SJCRH30 (cell line): ENCODE measurements at places on chromosomes 7 and 10. TPM values are rescaled to one million over a fixed set of nuclear protein-coding genes. Genes with fewer than 3 reads are reported as not detected.

DNA sequence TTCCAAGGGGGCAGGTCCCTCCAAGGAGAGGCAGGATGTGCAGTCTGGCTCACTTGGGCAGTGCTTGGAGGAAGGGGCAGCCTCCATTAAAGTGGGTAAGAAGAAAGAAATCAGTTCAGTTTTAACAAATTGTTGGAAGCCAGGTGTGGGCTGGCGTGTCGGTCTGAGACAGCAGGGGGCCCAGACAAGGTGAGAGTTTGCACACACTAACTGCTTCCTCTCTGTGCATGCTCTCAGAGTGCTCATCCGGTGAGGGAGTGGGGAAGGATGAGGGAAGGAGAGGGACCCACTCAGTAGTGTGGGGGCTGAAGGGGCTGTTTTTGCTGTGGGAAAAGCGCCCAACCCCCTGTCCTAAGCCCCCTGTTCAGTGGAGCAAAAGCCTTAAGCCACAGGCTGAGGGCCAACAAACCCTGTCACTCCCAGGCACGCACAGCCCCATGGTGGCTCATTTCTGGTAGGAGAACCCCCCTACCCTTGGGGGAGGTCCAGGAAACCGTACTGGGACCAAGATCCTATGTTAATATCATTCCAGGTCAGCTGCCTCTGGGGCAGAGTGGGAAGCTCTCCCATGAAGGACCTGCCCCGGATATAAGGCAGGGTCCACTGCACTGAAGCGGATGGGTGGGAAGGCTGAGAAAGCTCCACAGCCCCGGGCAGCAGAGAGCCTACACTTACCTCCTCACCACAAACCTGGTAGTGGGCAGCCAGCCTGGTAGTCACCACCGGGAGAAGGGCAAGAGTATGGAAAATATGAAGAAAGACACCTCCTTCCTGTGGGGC, 5.1 kb upstream of the PCBD1 start:
- no peak for DNase-seq

GRCh38 chr7:2959103-2959680, 84.5 kb downstream of the CARD11 start:
- no peak for DNase-seq

GRCh38 chr10:28869606-28870201, 192.4 kb downstream of the BAMBI start:
- no peak for DNase-seq

Gene WIPF3
- not detected in 2 replicates for total RNA-seq
